Stimulated activated CD4-positive, alpha-beta T cell treated with anti-CD3 and anti-CD28 coated beads, Interleukin-1b, Interleukin-23, amount 100 ng/mL, for 1 hour (primary cell): ENCODE measurements at places on chromosomes 5 and 9.

DNA sequence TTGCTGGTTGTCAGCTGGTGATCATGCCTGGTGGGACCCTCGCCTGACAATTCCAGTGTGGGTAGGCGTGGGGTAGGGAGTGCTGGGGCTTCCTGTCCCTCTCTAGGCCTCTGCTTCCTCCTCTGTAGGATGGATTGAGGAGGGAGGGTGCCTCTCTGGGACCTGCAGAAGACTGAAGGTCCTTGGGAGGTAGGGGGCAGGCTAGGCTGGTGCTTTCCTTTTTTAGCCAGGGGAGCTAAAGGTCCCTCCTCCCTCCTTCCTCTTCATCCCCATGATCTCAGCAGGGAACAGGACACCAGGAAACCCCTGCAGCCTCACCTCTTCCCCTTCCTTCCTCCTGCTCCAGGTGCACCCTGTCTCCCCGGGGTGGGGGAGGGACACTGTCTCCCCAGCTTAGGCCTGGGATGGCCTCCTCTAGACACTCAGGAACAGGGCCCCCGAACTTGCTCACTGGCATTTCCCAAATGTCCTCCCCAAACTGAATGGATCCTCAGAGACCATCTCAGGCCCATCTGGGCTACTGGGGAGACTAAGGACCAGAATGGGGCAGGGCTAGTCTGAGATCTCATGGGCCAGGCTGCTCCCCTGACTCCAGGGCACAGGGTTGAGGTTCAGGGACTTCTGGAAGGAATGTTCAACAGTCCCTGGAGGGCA is 8.4 kb downstream of the SH2D3C start:
- no peak for DNase-seq

- no peak for DNase-seq
Measured at GRCh38 chr5:81783401-81783800, 32.5 kb upstream of the SSBP2 start.

- no peak for DNase-seq
Measured at GRCh38 chr9:93203026-93203717, 19.2 kb downstream of the WNK2 start.

GRCh38 chr5:115317320-115317719 is 20.9 kb upstream of the CCDC112 start:
- DNase-seq: no peak

DNA sequence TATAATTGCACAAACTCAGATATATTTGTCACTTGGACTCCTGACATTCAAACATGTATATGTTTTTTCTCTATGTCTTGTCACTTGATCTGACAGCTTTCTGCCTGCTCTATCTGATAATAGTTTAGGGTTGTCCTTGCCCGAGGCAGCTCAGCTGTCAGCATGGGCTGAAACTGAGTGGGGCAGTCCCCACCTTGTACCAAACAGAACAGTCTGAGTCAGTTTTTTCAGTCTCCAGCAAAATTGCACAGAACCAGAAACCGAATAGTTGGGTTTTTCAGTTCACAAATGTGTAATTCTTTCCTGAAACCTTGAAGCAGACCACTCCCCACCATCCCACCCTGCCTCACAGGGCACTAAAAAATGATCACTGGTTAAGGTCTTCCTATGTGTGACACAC is 9.5 kb upstream of the HAND1 start:
- DNase-seq: no peak

GRCh38 chr9:85024374-85024773 is 354.8 kb downstream of the NTRK2 start:
- no peak for DNase-seq

- DNase-seq: no peak
Measured at GRCh38 chr9:135926402-135927194, 19.3 kb upstream of the CAMSAP1 start.

- no peak for DNase-seq
Measured at GRCh38 chr9:94881023-94881422, 154.5 kb downstream of the AOPEP start.

GRCh38 chr5:88487066-88487465 is 218.4 kb upstream of the TMEM161B start:
- DNase-seq: no peak

DNA sequence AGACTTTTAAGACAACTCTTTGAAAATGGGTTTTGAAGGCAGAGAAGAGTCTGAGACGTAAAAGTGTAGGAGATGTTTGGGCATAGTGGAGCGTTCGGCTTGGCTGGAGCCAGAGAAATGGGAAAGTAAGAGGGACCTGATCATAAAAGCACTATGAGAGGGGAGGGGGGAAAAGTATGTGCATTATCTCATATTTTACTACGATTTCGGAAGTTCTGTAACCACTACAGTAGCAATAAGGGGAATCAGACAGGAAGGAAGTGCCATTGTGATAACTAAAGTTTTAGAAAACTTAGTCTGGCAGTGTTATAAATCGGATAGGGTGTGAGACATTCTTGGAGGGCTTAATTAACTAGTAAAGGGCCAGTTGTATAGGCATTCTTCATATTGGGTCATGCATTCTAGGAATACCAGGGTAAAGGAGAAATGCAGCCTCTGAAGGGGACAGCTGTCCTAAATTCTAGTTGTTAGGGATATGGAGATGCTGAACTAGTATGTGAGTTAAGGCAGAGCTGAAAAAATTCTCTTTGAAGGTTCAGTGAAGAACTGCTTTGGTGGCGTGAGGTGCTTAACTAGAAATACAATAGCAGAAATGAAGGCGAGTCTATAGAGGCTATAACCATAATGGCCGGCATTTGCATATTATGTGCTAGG is 83.8 kb upstream of the FREM1 start:
- no peak for DNase-seq

DNA sequence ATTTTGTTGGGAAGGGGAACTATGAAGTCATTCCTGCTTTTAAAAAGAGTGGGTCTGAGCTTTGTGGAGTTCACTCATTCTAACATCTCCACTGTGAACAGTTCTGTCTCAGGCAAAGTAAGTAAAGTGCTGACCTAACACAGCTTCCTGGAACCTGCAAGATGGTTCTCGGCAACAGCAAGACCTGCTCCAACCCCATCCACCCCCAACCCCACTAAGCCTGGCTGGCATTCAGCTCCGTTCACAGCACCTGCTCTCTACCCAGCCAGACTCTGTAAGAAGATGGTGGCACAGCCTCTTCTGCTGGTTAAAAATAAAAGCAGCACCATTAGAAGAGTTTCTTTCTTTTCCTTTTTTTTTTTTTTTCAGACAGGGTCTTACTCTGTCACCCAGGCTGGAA is 42.0 kb downstream of the EPB41L4B start:
- no peak for DNase-seq

GRCh38 chr5:139023286-139023685 is 148.2 kb upstream of the LRRTM2 start:
- DNase-seq: no peak

- DNase-seq: no peak
Measured at GRCh38 chr9:128215491-128216409, 12.6 kb downstream of the DNM1 start.

- DNase-seq: no peak
Measured at GRCh38 chr5:90865180-90865579, 306.6 kb downstream of the ADGRV1 start.

DNA sequence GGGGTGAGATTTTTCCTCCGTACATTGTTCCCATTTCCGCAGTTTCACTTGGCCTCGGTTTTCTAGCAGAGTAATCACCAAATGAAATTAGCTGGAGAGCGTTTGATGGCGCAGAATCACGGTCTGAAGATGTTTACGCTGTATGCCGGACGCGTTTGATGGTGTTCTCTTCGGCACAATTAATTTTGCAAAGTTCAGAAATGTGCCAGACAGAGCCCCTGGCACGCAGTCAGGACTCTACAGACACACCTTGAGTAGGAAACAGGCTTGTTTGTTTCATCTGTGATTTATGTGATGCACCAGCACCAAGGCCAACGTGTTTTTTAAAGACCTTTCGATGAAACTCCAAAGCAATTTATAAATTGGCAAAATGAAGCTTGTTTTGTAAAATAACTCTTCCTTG is 863 bp upstream of the LIFR start:
- no peak for DNase-seq

DNA sequence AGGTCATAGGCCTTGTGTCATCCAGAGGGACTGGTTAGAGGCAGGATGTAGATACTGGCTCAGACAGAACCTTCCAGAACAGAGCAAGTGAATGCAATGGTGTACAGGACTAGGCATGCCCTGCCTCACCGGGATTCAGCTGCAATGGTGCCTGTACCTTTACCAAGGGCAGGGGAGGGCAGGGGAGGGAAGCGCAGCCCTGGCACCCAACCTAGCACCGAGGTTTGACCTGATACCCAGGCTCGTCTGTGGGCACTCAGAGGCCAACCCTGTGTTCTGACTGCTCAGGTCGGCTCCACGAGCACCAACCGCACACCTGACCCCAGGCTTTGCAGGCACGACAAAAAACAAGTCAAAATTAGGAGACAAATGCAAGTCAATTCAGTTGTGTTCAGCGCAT is 47.3 kb upstream of the GFPT2 start:
- no peak for DNase-seq

GRCh38 chr9:33620738-33621439 is 96.8 kb downstream of the ANKRD18B start:
- DNase-seq: no peak

DNA sequence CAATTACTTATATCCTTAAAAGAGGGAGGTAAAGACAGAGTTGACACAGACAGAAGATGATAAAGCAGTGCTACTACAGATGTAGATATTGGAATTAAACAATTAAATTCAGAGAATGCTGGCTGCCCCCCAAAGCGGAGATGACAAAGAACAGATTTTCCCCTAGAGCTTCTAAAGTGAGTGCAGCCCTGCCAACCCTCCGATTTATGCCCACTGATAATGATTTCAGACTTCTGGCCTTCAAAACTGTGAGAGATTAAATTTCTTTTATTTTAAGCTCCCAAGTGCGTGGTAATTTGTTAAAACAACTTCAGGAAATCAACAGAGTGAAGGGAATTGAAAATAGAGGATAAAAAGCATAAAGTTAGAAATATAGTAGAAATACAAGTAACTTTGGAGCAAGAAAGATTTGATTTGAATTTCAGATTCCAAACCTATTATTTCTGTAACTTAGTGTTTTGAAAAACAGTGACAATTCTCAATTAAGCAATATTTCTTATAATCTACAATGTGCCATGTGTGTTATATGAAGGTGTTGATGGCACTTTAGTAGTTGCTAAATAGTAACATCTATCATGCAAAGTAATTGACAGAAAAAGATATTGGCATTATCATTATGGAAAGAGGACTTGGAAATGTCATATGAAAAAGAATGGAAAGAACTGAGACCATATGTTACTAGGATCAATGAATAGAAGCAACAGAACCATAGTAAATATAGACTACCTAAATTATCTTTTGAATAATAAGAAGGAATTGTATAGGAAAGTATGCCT is 946.4 kb upstream of the PTPRD start:
- DNase-seq: no peak

DNA sequence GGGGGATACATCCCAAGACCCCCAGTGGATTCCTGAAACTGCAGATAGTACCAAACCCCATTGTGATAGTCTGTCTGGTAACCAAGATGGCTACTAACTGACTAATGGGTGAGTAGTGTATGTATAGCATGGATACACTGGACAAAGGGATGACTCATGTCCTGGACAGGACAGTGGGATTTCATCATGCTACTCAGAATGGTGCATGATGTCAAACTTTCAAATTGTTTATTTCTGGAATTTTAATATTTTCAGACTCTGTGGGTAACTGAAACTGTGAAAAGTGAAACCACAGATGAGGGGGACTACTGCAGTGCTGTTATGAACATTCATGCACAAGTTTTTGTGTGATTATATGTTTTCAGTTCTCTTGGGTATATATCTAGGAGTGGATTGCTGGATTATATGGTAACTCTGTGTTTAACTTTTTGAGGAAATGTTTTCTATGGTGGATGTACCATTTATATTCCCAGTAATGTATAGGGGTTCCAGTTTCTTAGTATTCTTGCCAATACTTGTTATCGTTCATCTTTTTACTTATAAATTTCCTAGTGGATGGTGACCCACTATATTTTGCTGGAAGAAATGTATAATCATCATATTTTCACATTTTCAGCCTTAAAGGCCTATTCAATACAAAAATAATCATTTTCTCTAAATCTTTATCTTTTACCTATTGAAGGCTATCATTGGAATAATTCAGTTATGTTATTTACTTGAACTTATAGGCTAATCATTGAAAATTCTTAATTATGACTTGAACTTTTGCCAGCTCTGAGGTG is 140.9 kb downstream of the NR3C1 start:
- no peak for DNase-seq

GRCh38 chr5:66171349-66172344 is 27.5 kb downstream of the SREK1 start:
- DNase-seq: peak; percentile 2

DNA sequence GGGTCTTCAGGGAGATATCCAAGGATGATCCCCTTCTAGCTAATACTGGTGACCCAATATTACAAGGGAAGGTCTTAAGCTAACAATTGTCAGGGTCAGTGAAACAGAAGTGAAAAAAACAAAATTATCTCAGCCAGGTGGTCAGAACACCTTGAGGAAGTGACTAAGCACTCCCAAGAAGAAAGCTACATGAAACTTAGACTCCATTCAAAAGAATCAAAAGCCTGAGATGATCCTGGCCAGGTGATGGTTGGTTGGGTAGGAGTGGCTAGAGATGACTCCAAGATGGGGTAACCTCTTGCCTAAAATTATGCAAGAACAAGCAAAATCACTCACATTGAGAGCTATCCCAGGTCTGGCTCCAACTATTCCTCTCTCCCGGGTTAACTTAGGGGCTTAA is 5.4 kb downstream of the VCP start:
- DNase-seq: no peak

DNA sequence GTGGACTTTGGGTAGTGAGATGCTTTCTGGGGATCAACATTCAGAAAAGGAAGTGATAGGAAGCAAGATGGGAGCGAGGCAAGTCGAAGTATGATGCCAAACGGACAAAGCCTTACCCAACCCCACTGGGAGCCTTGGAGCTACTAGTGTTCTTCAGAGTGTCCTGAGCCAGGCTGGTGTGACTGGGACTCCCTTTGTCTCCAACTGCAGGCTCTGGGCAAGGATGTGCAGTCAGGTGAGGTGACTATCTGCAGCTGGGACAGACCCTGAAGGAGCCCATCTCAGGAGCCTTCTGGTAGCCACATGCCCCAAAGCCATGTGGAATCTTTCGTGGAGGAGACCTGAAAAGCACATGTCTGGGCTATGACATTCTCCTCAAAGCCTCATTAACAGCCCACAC is 360.6 kb downstream of the MTRR start:
- DNase-seq: no peak
